ENCODE measurements at places on chromosomes 7 and 10. TPM values are rescaled to one million over a fixed set of nuclear protein-coding genes. Genes with fewer than 3 reads are reported as not detected.
A peak's percentile ranks its signal among the peaks of the same experiment; 100 is the strongest.

- no peak for DNase-seq
Observed at GRCh38 chr10:24840784-24841183, 111.6 kb downstream of the PRTFDC1 start.

DNA sequence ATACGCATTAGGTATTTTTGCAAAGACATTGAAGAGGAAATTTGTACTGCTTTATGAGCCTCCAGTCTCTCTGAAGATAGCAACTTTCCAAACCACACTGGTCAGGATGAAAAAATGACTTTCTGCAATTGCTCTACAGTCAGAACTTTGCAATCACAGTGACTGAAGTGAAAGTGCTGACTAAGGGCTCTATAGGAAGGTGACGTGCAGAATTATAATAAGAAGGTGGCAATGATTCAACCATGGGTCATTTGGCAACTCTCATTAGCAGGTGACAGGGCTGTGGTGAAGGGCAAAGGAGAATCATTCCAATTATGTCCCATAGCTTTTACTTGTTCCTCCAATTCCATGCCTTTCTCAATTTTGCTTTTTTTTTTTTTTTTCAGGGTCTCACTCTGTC lies 311.0 kb downstream of the ANKRD30A start:
- no peak for DNase-seq

GRCh38 chr7:1340031-1340430 lies 107.4 kb downstream of the UNCX start:
- no peak for DNase-seq

DNA sequence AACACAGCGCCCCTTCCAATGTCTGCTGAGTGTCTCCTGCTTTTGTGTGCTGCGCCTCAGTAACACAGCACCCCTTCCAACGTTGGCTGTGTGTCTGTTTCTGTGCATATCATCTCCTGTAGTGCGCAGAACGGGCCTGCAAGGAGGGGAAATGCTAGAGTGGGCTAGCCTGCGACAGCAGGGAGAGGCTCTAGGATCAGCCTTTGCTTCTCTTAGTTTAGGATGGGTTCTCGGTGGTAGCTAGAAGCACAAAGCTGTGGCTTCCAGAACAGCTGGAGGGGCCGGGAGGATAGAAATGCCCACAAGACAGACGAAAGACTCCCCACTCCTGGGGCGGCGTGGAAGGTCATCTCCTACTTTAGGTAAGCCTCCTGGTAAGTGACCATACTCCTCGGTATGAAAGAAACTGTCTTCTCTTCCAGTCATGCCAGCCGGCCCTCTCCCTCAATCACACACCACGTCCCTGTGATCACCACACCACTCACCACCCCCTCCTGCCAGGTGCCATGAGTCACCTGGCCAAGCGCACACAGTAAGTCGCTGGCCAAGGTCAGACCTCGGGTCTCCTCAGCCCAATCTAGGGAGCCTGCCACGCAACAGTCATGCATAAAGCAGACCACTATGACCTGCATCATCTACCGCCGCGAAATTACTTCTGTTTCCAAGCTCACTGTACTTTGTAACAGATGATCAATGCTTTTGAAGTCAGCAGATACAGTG lies 4.8 kb downstream of the PITRM1 start:
- no peak for DNase-seq

The CPA2 gene
- total RNA-seq, result not detected

- peak; percentile 27 for DNase-seq
Observed at GRCh38 chr7:155896531-155897263, 84.4 kb upstream of the SHH start.

DNA sequence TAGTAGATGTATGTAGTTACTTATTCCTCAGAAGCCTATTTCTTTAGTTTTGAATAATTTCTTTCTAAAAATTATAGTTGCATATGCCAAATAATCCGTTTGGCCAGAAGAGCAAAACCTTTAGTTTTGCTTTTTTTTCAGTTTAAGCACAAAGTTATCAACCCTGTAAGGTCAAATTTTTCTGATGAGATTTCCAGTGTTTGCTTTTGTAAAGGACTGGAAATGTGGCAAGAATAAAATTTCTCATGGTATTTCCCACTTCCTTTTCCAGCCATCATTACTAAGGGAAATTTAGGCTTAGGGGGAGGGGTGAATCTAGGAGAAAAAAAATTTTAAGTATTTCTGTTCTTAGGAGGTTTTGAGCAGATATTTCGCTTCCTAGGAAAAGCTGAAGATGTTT lies 7.6 kb downstream of the CALD1 start:
- DNase-seq, result no peak

GRCh38 chr7:129858490-129858889 lies 94.3 kb downstream of the UBE2H start:
- no peak for DNase-seq

The HNRNPF gene
- 80.8 TPM for total RNA-seq

The VWC2 gene
- 8.2 TPM for total RNA-seq

The GRB10 gene
- 51.8 TPM for total RNA-seq

Data from cardiac septum (tissue), 1 donor.